ENCODE measurements at places on chromosomes 5 and 9.

GRCh38 chr5:143354025-143354424 is 49.5 kb downstream of the NR3C1 start:
- DNase-seq: no peak

GRCh38 chr9:13047827-13048587 is 231.5 kb downstream of the MPDZ start:
- no peak for DNase-seq

DNA sequence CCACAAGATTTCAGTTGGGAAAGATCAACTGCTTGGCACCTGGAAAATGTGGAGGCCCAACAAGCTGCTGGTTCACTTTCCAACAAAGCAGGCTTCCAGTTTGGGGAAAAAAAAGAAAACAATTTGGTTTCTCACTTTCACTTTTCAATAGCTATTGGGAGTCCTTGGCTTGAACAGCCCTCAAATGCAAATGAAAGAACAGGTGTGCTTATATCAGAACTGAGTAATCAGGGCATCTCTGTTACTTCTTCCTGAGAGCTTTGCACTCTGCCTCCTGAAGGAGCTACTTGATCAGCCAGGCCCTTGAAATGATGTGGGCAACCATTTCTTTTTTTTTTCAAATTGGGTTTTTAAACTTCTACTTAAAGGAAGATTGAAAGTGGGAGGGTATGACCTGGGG is 73.5 kb downstream of the MFAP3 start:
- no peak for DNase-seq

DNA sequence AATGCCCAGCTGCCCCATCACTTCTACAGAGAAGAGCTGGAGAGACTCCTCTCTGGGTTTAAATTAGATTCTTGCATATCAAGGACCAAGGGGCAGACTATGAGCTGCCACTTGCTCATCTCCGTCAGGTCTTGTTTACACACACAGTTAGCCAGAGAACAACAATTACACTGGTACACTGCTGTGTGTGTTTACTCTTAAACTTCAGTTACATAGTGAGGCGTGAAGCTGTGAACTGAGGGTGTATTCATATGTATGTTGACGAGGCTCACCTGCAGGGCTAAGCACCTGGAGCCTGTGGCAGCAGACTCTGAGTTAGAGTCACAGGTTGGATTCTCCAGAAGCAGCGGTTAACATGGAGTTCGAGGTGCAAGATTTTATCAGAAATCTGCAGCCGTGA is 155.4 kb upstream of the ANKH start:
- no peak for DNase-seq

DNA sequence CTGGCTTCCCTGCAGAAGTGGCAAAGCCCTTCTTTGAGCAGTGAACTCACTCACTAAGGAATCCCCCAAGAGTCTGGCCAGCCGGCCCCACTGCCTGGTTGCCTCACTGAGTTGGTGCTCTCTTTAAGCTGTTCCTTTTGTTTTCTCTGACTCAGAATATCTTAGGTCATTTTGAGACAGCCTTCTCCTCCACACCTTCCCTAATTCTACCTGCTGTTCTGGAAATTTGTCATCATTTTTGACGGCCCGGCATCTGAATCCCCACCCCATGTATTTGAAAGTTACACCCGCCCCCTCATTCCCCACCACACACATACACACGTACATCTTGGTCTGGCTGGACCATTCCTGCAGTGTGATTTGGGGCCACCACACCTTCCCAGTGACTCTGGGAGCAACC is 41.8 kb downstream of the FGF1 start:
- DNase-seq: no peak

- no peak for DNase-seq
Observed at GRCh38 chr9:14768405-14769229, 46.1 kb upstream of the CER1 start.

DNA sequence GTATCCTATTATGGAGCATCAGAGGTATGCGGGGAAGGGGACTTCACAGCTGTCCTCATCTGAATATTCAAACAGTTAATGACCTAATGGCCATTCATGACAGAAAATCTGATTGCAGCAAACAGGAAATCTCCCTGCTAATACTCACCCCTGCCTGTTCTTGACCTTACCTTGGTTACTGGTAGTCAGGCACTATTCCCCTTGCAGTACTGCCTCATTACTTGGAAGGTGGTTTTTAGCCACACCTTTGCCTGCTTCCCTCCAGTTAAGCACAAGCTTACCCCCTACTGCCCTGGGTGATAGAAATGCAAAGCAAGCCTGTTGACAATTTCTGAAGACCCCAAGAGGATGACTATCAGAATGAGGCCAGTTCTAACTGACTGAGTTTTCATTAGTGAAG is 332.4 kb downstream of the NTRK2 start:
- DNase-seq: no peak

DNA sequence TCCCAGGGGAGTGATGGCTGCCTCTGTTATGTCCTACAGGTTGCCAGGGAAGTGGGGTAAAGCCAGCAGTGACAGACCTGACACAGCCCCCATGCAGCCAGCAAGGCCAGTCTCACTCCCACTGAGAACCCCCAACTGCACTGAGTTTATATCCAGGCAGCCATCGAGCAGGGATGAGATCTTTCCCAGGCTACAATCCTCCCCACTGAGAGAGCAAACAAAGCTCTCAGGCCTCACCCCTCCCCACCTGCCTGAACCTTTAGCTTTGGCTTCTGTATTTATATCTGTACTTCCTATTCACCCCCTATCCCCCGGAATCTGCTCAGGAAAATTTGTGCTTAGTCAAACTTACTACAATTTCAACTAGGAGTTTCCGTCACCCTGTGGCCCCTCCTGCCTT is 284.1 kb downstream of the FAM170A start:
- DNase-seq: no peak

DNA sequence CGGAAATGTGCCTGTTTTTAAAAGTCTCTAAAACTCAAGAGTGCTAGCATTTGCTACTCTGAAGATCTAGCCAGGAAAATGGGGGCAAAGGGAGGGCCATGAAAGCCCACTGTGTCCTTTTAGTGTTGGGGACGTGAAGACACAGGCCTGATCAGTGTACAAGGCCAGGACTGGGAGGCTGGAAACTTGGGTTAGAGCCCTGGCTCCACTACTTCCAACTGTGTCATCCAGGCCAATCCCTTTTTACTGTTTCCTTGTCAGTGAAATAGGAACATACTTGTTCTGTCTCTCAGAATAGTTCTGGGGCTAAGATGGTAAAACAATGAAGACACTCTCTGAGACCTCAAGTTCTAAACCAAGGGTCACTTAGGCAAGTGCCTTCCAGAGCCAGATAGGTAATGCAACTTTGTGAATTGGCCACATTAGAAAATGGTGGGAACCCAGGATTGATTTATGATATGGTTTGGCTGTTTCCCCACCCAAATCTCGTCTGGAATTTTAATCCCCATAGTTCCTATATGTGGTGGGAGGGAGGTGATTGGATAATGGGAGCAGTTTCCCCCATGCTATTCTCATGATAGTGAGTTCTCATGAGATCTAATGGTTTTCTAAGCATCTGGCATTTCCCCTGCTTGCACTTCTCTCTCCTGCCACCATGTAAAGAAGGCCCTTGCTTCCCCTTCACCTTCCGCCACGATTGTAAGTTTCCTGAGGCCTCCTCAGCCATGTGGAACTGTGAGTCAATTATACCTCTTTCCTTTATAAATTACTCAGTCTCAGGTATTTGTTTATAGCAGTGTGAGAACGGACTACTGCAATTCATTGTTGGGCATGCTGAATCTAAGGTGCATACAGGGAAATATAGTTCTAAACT is 30.4 kb upstream of the B4GALT1 start:
- no peak for DNase-seq

- DNase-seq: no peak
Observed at GRCh38 chr9:134389642-134390041, 63.4 kb downstream of the RXRA start.

DNA sequence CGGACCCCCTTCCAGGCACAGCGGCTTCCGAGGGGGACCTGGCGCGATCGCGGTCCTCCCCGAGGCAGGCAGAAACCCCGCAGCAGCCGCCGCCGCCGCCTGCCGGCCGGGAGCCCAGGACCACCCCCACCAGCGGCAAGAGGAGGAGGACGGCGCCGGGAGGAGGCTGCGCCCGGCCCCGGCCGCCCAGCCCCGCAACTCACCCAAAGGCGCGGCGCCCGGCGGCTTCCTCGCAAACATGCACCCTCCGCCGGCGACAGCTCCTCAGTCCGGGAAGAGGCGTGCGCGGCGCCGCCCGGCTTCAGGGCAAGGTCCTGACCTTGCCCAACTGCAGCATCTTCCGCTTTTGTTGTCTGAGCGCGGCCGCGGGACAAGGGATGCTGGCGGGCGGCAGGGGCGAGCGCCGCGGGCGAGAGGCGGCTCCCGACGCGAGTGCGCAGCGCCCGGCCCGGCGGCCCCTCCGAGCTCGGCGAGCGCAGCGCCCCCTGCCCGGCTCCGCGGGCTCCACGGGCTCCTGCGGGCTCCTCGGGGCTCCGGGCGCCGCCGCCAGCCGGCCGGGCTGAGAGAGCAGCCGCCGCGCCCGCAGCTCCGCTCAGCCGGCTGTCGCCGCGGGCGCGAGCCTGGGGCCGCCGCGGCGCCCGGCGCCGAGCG is 507 bp downstream of the CTNND2 start:
- DNase-seq: no peak

DNA sequence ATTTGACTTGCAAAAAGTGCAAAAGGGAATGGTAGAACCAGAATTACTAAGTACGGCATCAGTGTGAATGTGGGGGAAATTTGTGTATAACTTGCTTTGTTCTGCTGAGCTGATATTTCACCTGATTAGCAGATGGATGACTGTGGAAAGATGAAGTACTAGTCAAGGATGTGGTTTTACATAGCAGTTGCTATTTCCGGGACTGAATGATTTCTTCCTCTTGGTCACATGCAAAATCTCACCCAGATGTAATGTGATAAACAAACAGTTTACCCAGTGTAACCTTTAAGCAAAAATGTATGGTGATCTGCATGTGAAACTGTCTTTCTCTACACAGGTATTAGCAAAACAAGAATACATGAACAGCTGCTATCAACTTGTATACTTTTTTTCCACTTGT is 46.1 kb downstream of the DCP2 start:
- no peak for DNase-seq

DNA sequence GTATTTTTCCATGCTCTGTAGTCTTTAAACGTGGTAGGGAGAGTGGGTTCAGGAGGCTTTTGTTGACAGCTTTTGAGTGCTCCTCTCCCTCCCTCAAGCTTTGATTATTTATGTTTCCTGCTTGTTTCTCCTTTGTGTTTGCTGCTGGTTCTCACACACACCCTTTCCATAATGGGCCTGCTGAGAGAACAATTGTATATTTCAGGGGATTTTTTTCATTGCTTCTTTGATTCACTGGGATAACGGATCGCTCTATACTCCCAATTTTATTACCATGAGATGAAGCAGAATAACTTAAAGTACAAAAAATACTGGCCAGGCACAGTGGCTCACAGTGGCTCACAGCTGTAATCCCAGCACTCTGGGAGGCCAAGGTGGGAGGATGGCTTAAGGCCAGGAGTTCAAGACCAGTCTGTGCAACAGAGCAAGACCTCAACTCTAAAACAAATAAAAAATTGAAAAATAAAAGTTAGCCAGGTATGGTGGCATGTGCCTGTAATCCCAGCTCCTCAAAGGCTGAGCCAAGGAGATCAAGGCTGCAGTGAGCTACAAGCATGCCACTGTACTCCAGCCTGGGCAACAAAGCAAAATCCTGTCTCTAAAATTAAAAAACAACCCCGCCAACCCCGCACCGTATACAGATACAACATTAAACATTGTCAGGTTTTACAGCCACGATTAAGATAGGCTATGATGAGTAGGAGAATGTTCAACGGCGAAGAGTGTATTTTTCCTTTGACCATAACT is 66.9 kb downstream of the USP20 start:
- DNase-seq: no peak

DNA sequence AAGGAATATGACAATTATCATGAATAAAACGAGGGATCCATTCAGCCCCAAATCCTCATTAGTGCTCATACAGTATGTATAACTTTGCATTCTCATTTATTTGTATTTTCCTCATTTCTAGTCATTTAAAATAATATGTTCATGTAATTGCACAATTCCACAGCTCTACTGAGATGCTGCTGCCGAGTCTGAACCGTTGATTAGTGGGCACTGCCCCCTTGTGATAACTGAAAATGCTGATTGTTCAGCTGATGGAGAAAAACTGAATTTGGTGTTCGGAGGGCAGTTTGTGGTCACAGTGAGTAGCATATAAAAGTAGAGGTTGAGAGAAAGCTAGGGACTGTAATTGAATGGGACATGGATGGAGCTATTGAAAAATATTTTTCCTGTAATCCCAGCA is 12.2 kb upstream of the GPR151 start:
- DNase-seq: no peak

DNA sequence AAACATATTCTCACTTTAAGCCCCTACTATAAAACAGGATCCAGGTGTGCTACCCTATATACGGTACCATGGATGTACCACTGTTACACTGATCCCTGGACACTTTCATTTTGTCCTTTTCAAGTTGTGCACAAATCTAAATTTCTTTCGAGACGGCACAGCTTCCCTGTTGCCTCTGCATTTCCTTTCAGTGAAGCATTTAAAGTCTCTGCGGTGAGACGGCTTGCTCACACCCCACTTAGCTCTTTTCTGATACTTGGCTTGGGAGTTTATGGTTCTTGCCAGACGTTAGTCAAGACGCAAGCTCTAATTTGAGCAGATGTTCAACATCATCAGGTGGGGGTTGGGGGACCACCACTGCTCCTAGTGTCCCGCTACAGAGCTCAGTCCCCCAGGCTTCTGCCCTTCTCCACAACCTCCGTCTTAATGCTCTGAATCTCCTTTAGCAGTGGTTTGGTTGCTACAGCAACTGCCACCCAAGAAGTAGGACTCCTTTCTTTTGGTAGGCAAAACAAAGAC is 15.8 kb downstream of the F2RL2 start:
- DNase-seq: no peak

DNA sequence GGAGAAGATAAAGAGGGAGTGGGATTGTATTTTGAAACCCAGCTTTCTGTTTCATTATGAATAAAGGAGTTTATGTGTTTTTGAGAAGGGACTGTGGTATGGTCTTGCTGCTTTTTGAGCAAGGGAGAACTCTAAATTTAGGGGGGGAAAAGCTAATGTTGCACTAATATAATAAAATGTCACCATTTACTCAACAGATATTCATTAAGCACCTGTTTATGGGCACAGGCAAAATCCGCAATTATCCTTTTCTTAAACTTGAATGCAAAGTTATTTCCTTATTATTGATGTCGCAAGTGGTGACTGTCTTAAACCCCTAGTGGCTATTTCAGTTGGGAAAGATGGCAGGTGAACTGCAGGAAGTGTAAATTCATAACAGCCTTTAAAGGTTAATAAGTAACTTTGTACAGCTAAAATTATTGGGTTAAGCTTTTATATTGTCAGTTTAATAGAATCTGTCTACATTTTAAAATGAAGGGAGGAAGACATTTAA is 1.5 kb downstream of the CDC42SE2 start:
- no peak for DNase-seq
